Fibroblast of gingiva (primary cell): ENCODE measurements at places on chromosomes 4 and X.

GRCh38 chrX:95505721-95506120, 1178.9 kb upstream of the DIAPH2 start:
- DNase-seq: peak; percentile 1

- DNase-seq: peak; percentile 17
These were observed 200.0 kb downstream of the IL1RAPL1 start for GRCh38 chrX:28787206-28787605.

DNA sequence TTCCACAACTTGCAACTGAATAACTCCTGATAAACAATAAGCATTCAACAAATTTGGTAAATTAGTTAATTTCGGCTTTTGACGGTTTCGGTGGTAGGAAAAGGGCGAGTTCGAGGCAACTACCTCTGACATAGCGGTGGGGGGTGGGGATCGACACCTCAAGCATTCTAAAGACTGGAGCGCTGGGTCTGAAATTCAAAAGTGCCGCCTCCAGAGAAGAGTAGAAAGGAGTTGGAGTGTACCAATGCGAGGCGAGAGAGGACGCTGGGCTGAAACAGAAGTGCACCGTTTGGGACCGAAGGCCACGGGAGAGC, 725 bp downstream of the SMC1A start:
- no peak for DNase-seq

GRCh38 chr4:8188743-8189550, 10.1 kb upstream of the SH3TC1 start:
- no peak for DNase-seq

DNA sequence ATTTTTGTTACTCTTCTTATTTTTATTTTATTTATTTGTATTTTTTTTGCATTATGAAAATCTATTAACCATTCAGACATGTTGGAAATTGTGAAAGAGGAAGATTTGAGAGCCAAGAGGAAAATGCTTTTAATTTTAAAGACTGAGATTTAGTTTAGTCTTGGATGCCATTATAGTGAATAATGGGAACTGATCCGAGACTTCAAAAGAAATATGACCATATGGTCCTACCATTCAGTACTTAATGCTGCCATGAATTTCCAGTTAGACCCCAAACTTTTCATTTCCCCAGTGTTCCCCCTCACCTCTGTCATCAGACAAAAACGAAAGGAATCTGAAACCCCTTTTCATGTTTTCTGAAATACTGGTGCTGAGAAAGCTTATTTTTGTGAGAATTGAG, 95.5 kb downstream of the TENM3 start:
- DNase-seq: peak; percentile 14

GRCh38 chrX:10159145-10159468, 2.3 kb downstream of the CLCN4 start:
- no peak for DNase-seq

GRCh38 chr4:122003335-122003734, 51.5 kb upstream of the TRPC3 start:
- DNase-seq: no peak

- DNase-seq: no peak
These were observed 41.5 kb downstream of the REELD1 start for GRCh38 chr4:146255874-146256273.

GRCh38 chrX:56728752-56729151, 291 bp upstream of the NBDY start:
- no peak for DNase-seq

DNA sequence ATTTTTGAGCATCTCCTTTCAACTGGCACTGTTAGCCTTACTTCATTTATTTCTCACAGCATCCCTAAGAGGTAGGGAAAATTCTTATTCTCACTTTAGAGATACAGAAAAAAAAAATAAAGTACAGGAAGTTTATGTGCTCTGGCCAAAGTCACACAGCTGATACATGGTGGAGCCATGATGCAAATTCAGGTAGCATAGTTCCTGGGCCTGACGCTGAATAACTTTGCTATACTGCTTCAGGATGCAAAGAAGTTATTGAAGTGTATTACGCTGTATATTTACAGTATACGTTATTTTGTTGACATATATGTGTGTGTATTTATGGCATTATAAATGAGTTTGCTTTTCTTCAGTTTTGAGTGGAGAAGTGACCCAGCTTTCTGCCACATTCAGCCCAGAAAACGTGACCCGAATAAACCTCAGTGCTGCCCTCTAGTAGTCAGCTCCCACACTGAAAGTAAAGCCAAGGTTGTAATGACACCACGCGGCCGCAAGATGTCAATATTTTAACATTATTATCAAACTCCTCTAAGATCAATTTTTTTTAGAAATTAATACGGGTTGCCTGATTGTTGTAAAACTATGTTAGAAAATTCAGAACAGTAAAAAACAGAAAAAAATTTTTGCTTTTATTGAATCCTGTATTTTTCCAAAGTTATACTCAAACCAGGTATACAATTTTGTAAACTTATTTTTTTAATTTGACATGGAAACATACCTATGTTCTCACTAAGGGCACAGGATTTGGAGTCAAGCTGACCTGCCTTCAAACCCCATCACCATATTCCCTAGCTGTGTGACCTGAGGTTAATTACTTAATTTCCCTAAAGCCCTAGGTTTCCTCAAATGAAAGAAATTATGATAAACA, 3.8 kb upstream of the GUCY2F start:
- DNase-seq: peak; percentile 47

DNA sequence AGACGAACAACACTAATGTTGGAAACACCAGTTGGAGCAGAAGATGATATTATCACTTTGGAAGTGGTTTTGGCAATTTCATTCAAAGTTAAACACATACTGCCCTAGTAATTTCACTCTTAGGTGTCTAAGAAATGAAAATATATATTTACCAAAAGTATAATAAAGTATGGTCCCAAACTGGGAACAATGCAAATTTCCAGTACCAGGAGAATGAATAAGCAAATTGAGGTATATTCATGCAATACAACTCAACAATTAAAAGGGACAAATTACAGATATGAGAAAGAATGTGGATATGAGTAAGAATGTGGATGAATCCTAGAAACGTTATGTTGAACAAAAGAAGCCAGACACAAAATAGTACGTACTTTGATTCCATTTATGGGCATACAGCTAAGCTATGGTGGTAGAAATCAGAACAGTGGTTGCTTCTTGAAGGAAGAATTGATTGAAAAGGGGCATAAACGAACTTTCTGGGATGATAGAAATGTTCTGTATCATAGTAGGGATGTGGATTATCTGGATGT, 10.0 kb downstream of the ELMOD2 start:
- DNase-seq: no peak

GRCh38 chr4:180532691-180533090, 1710.5 kb upstream of the TENM3 start:
- no peak for DNase-seq

- no peak for DNase-seq
These were observed 352.8 kb upstream of the PABPC5 start for GRCh38 chrX:91081873-91082272.

GRCh38 chr4:61583696-61584095, 383.6 kb downstream of the ADGRL3 start:
- DNase-seq: no peak

DNA sequence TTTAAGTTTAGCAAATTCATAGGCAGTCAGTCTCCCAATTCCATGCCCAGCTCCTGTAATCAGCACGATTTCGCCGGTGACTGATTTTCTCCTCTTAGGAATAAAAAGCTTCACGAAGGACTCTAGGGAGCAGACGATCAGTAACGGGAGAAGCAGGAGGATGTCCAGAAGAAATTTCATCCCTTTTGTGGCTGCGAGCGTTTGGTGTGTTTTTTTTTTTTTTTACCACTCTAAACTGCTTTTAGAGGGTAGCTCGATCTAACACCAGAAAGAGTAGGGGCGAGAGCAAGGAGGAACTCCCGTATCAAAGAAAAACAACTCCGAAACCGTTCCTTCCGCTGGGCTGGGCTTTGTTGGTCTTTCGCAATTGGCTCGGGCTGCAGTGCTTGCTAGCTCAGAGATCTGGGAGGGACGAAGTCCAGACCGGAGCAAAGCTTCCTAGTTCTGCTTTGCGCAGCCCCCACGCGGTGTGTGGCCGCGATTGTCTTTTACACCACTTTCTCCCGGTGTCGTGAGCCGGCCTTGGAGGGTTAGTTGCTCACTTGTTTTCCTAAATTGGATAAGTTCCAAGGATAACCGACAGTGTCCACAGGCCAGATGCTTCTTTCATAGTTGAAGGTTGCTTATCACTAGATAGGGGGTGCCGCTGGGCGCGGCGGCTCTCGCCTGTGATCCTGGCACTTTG, at the start of gene HSD17B11:
Gene HSD17B11, minus strand, starts transcription at position 298 of the 685 bp plus-strand sequence. Its CDS starts 118 bp downstream, at position 180.
- peak; percentile 94 for DNase-seq

DNA sequence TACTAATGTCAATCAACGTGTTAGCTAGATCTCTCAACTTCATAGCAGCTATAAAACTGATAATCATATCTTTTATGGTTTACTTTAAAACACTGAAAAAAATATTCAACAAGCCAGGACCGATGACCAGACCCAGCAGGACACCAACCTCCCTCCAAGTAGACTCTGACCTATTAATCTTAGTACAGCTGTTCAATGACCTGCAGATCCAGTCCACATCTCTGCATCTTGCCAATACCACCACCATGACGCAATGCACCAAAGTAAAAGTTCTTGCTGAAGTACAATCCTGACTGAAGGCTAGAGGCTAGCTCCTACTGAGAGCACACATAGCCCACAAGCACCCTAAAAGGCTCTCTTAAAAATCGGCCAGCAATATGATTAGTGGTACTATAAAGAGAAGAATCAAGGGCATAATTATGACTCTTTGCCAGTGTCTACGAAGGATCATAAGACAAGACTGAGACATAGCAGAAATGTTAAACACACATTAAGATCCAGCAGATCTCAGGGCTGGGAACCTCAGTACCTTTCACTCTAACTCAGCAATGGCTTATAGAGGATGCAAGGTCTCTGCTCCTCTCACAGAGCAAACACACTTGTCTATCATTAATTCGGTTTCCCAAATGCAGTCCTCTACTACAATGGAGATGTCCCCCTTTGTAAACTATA, 7.6 kb downstream of the MED14 start:
- DNase-seq: peak; percentile 3

DNA sequence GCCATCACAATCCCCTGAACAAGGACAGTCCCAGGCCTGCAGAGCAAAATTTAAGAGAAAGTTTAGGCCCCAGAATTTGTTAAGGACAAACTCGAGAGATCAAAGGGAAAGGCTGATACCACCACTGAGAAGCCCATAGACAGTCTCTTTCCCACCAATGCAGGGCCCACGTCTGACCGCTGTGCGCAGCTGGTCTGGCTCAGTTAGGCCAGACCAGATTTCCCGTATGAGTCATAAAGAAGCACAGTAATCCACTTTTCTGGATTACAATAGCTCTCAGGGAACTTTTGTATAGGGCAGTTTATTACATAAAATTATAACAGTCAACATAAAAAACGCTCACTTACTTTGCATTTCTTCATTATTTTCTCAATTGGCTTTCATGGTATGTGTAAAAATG, 259.5 kb downstream of the RCHY1 start:
- no peak for DNase-seq

- peak; percentile 75 for DNase-seq
These were observed 72.4 kb downstream of the PRDM5 start for GRCh38 chr4:120850018-120850599.

- no peak for DNase-seq
These were observed 27.7 kb downstream of the MAML3 start for GRCh38 chr4:140126261-140126660.

GRCh38 chrX:142616636-142617035, 409.1 kb upstream of the SPANXN4 start:
- no peak for DNase-seq

GRCh38 chr4:6839579-6839978, 57.1 kb downstream of the KIAA0232 start:
- no peak for DNase-seq

GRCh38 chr4:3790006-3790561, 23.9 kb downstream of the ADRA2C start:
- DNase-seq: no peak

- no peak for DNase-seq
These were observed 24.2 kb downstream of the SMC1A start for GRCh38 chrX:53398216-53398615.

- peak; percentile 78 for DNase-seq
These were observed 448.6 kb downstream of the PCDH18 start for GRCh38 chr4:137083571-137084135.

- DNase-seq: no peak
These were observed 285.0 kb upstream of the AADAT start for GRCh38 chr4:170374770-170375169.

- DNase-seq: peak; percentile 16
These were observed 11.7 kb downstream of the C1GALT1C1 start for GRCh38 chrX:120617996-120618630.

DNA sequence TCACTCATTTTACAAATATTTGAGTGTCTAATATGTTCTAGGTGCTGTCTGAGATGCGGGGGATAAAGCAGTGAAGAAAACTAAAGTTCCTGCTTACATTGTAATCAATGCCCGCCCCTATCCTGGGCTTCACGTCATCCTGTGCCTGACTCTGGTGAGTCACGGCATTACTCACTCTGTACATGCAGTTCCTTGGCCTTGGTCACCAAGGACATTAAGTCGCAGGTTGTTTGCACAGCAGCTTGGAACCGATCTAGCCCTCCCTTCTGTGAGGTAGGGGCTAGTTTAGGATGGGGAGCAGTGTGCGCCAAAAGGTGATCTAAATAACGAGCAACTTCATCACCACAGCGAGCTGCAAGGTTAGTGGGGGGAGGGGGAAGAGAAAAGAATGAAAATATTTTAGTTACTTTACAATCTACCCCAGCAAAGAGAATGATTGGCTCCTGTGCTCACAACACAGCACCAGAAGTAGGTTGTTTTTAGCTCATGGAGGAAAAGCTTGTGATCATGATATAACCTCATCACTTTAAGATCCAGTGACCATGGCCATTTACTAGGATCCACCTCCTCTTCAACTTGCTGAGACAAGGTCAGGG, 48.0 kb upstream of the HDAC8 start:
- DNase-seq: peak; percentile 82

DNA sequence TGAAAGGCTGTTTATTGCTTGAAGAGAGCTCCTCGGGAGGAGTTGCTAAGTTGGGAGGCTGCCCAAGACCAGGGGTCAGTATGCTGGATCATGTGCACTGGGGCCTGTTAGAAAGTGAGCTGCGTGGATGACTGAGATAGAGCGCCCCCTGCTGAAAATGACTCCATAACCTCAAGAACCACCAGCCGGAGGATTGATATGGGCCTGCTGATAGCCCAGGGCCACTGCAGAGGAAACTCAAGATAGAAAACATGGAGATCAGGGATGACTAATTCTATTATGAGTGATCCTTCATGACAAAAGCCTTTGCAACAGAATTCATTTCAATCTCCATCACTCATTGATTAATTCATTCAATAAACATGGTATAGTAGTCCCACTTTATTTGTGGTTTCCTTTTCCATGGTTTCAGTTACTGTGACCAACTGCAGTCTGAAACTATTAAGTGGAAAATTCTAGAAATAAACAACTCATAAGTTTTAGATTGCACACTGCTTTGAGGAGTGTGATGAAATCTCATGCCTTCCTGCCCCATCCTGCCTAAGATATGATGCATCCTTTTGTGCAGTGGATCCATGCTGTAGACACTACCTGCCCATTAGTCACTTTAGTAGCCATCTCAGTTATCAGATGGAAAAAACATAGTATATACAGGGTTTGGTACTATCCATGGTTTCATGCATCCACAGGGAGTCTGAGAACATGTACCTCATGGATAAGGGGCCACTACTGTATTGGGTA, 126.7 kb upstream of the MBNL3 start:
- DNase-seq: peak; percentile 5
